ENCODE measurements at places on chromosomes 7 and 10. TPM values are rescaled to one million over a fixed set of nuclear protein-coding genes. Genes with fewer than 3 reads are reported as not detected.

Gene TMEM196
- not detected for total RNA-seq

Gene TMEM270
- total RNA-seq = not detected

Gene INA
- 0.14 TPM for total RNA-seq

Gene RRP12
- total RNA-seq = 40.1 TPM

Data from natural killer cell treated with Interleukin-12 subunit alpha and Interleukin-12 subunit beta and Interleukin-15 and Interleukin-18, amount 100 ng/mL, for 72 hours (primary cell).